ENCODE measurements at places on chromosomes 1 and 21.

DNA sequence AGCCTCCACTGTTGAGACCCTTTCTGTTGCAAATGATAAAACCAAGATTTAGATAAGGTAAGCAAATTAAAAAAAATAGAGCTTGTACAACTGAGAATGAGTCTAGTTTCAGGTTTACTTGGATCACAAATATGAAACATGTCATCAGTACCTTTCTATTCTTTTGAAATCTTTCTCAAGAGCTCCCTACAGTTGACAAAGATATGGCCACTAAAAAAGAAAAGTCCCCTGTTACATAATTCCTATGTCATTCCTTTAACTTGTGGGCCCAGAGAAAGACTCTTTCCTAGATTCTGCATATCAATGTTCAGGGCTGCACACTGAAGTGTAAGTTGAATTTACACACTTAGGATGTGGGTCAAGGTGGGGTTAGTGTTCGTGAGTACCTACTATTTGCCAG, 168.1 kb downstream of the PLA2G4A start:
- DNase-seq = no peak

- no peak for DNase-seq
Measured at GRCh38 chr1:208118841-208119606, 125.2 kb downstream of the PLXNA2 start.

GRCh38 chr1:244397131-244397530, 54.6 kb downstream of the ADSS2 start:
- no peak for DNase-seq

- no peak for DNase-seq
Measured at GRCh38 chr1:154807048-154807591, 63.0 kb downstream of the KCNN3 start.

DNA sequence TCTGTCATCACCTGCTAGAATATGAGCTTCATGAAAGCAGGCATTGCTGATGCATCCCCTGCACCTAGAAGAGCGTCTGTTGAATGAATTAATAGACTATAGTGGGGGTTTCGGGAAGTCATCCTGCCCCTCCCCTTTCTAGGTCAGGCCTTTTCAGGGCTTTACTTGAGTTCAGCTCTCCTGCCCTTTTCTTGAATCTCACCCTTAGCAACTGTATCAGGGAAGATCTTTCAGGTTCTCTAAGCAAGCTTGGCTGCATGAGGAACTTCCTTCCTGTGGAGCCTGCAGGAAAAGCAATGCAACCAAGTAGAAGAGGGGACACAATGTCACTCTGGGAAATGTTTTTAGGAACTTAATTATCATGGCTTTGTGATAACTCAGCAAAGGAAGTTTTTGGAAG, 27.2 kb upstream of the KIAA0040 start:
- DNase-seq = no peak

DNA sequence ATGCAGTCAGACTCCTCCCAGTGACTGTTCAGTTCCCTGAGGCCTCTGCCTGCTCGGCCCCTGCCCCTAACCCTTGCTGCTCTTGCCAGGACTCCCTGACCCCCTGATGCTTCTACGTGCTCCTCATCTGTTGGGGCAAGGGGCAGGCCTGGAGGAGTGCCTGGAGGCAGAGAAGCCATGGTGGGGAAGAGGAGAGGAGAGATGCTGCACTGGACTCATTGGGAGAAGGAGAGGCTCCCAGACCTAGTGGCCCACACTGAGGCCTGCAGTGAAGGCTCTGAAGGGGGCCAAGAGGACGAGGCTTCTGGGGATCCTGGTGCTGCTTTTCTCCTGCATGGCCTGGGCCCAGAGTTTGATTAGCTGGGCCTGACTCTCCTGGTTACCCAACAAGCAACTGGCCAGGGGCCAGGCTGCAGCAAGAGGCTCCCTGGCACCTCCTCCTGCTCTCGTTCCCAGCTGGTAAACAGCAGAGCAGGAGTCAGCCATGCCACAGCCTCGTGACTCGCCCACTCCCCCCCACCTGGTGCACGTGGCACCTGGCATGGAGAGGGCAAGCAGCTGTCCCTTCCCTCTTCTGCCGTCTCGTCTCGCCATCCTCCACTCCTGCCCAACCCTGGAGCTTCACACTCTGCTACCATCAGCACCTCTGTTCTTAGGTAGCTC, 847 bp upstream of the RORC start:
- no peak for DNase-seq

DNA sequence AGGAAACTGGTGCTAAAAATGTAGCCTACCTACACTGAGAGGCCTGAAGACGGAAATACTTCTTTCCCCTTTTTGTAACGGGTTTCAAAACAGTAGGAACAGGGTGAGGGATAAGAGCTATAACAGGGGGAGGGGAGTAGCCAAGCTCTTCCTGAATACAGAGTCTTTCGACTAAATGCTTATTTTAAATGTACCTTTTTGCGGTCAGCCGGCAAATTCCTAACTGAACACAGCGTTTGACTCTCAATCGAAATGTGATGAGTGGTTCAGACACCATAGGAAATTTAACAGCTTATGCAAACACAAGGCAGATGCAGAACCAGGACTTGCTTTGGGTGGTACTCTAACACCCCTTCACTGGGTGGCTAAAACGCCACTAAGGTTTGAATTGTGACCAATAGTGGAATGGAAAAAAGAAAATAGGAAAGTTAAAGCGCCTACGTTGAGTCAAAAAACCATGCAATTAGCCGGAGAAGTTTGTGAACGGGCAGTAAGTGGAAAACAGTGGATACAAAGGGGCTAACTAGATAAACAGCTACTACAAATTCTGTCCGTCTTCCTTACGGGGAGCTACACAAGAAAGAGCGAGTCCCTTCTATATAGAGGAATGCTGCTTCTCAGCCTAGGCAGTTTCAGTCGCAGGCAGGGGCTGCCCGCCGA, 1.7 kb downstream of the EGLN1 start:
- DNase-seq = no peak

DNA sequence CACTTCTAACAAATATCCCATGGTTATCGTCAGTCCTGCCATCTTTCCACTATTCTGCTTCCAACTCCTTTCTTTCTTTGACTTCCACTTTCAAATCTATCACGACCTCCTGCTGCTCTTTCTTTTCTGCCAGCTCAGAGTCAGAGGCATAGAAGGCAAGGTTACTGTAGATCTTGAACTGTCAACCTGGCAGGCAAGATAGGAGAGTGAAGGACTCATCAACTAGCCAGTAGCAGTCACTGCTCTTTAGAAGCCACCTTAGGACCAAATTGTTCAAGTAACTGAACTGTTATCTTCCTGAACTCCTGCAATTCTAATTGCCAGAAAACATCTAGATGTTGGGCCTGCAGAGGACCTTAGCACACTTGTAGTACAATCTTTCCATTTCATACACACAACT, 13.1 kb upstream of the FCER1A start:
- DNase-seq = no peak

GRCh38 chr1:55168353-55168752, 46.8 kb downstream of the USP24 start:
- no peak for DNase-seq

GRCh38 chr1:94907136-94907535, 19.8 kb downstream of the CNN3 start:
- DNase-seq = no peak

- no peak for DNase-seq
Measured at GRCh38 chr1:40753142-40753882, 30.3 kb upstream of the KCNQ4 start.

DNA sequence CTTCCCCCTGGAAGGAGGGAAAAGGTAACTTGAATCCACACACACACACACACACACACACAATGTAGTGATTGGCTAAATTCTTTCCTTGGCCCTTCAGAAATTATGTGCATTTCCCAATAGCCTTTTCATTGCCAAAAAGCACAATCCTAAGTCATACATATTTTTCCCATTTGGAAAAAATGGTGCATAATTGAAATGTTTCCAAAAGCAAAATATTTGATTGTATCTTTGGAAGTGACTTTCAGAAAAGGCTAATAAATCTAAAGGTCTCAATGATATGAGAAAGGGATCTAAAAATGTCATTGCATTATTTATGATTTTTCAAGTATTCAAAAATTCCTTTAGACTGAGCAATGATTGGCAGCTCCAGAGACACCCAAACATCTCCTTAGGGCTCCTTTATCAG, 43.5 kb upstream of the NEK7 start:
- DNase-seq = no peak

- no peak for DNase-seq
Measured at GRCh38 chr1:100616121-100616621, 78.2 kb downstream of the GPR88 start.

GRCh38 chr1:61568460-61569302, 156.3 kb downstream of the TM2D1 start:
- DNase-seq = no peak

DNA sequence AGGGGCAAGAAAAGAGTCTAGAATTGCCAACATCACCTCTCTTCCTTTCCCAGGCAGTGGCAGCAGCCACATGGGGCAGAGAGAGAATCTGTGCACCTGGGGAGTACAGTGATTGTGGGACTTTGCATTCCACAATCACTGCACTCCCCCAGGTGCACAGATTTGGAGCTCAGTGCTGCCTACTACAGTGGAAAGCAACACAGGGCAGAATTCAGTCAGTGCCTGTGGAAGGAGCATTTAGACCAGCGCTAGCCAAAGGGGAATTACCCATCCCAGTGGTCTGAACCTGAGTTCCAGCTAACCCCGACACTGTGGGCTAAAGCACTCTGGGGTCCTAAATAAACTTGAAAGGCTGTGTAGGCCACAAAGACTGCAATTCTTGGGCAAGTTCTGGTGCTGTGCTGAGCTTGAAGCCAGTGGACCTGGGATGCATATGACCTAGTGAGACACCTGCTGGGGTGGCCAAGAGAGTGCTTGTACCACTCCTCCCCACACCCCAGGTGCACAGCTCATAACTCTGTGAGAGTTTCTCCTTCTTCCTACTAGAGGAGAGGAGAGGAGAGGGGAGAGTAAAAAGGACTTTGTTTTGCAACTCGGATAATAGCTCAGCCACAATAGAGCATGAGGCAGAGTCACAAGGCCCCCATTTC, 50.3 kb downstream of the NUP210L start:
- DNase-seq = no peak

DNA sequence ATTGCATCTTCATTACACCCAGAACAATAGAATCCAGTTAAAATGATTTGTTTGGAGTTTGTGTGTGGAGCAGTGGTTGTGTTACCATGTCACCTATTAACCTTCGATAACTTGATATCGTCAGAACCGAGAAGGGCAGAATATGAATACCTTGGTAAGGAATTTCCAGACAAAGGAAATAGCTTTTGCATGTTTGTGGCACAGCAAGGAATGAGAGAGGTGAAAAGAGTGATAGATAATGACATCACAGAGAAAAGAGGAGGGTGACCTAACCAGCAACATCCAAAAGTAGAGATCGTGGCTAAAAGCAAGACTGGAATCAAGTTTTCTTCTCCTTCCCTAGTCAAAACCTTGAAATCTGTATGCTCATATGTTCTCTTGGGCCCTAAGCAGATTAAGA, 244.6 kb upstream of the NEGR1 start:
- DNase-seq = no peak

DNA sequence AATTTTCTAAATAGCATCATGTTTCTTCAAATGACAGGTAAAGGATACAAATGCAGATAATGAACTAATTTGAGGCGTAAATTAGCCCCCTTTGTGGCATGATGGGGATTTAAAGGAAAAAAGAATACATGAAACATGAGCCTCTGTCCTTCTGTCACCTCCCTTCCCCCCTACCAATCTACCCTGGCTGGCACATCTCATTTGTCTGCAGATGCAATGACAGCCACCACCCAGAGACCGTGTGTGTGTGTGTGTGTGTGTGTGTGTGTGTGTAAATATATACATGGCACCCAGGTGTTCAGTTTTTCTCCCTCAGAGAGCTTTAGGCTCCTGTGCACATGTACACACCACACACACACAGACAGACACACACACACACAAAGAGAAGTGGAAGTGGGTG, 451.1 kb downstream of the RWDD3 start:
- DNase-seq = no peak

DNA sequence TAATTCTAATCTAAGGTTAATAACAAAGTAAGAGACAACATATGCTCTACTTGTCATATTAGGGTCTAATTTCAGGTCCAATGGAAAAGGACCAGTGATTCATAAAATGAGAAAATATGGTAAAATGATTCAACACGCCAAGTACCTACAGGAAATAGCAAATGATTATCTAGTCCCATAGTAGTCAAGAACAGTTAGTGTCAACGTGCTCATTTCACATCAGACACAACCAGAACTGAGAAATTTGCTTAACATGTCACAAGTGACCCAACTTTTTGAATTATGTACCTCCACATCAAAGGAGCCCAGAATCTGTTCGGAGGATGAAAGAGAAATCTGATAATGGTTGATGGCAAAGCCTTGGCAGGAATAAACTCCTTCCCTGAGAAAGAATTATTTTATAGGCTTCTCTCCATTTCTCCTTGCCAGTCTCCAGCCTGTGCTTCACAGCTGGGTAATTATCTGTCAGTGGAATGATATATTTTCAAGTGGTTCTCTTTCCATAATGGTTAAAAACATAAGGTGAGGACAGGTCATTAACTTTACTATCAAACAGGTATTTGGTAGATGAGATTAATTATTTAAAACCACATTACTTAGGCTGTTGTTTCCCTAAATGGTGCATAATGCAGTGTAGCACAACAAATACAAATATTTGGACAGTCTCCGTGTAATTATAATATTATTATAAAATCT, 83.2 kb downstream of the APP start:
- no peak for DNase-seq

GRCh38 chr1:167169642-167170041, 51.0 kb upstream of the POU2F1 start:
- DNase-seq = no peak

- DNase-seq = no peak
Measured at GRCh38 chr1:201771466-201771865, 57.5 kb upstream of the IPO9 start.

GRCh38 chr1:14137411-14138134, 437.6 kb downstream of the PRDM2 start:
- no peak for DNase-seq

GRCh38 chr1:39411526-39412478, 79.6 kb upstream of the BMP8A start:
- DNase-seq = no peak

DNA sequence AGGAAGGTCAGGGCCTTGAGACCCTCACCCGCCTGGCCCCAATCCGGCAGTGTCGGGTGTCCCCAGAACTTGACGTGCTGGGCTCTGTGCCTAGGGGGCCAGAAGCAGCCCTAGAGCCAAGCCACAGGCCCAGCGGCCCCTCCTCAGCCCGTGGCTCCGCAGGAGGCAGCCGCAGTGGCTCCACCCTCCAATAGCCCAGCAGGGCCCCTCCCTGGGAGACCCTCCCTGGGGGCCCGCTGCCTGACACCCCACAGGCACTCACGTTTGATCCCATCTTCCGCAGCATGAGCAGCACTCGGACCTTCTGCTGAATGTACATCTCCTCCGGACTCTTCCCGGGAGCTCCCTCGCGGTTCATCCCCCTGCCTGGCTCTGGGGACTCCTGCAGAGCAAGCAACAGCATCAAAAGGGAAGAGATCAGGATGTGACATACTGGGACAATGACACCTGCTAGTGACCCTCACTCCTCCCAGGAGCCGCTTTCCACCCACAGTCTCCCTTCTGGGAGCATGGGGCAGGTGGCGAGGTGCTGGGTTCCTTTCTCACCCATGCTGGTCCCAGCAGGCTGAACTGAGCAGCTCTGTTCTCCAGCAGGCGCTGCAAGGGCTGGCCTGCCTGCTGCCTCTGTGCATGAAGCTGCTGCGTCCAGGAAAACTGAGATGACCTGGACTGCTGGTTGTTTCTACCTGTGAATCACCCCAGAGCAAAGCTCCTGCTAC, 38.2 kb downstream of the CTNNBIP1 start:
- no peak for DNase-seq

- DNase-seq = no peak
Measured at GRCh38 chr1:174217787-174218574, 58.7 kb downstream of the RABGAP1L start.

Data from activated gamma-delta T cell treated with anti-CD3 and anti-CD28 coated beads, Interleukin-2, amount 50 U/mL, for 16 hours (primary cell).